ENCODE measurements at places on chromosomes 4 and X. TPM values are rescaled to one million over a fixed set of nuclear protein-coding genes. Genes with fewer than 3 reads are reported as not detected.

The TMEM131L gene
- total RNA-seq = 7.7 TPM

The TBC1D25 gene
- 11.3 TPM for total RNA-seq

The SPINK2 gene
- total RNA-seq = not detected

The CYBB gene
- 0.46 TPM for total RNA-seq

The TAF7L gene
- 0.35 TPM for total RNA-seq

The RLIM gene
- total RNA-seq = 34.5 TPM

DNA sequence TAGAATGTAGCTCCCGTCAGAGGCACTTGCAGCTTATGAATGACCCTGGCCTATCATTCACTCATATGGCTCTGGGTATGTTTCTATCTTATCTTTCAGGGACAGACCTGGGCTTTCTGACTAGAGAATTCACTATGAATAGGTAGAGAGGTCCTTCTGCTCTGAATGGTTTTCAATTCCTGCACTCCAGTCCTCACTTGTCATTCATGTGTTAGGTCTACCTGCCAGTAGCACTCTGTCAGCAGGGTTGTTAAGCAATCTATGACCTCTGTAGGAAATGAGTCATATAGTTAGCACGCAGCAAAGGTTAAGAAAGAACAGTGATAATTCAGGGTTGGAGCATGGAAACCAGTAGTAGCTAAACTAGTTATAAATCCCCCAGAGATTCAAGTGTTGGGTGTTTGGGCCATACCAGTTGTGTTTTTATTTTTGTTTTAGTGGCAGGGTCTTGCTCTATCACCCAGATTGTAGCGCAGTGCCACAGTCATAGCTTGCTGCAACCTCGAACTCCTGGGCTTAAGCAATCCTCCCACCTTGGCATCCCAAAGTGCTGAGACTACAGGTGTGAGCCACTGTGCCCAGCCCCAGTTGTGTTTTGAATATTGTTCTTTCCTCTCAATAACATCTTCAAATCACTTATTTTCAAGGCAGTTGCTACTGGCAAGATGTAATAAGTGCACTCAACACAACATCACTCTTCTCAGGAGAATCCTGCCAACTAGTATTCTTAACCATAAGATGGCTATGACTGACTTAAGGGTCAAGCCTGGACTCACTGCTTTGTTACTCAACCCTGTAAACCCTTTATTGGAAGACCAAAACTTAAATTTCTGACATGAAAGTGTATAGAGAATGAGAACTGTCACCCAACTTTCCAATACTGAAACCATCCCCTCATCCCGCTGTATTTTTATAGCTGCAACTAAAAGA lies 25.1 kb downstream of the ARL13A start:
- H3K27me3 ChIP-seq = no peaks in the 10 kb centered on the region
- peak; percentile 76 for DNase-seq
- H3K36me3 ChIP-seq = peaks cover 29% of the 10 kb centered on the region
- peaks cover 21% of the 10 kb centered on the region for H3K4me1 ChIP-seq
- H3K27ac ChIP-seq = peak overlapping the region; percentile 58

DNA sequence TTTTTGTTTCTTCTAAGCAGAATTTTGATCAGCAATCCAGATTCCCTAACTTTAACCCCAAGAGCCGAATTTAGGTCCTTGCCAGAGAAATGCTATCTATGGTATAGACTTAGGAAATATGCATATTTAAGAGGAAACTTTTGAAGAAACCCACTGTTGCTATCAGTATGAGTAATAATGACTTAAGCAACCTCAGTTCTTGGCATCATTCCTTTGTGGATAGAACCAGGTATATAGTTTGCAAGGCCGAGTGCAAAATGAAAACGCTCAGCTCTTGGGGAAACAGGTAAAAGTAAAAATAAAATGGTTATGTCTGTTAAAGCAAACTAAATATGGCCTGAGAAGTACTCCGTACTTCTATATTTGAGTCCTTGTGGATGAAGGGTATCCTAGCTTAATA lies 78.1 kb downstream of the ARSF start:
- DNase-seq = peak; percentile 30
- H3K36me3 ChIP-seq = no peaks in the 10 kb centered on the region
- H3K27ac ChIP-seq = no peak overlapping the region

DNA sequence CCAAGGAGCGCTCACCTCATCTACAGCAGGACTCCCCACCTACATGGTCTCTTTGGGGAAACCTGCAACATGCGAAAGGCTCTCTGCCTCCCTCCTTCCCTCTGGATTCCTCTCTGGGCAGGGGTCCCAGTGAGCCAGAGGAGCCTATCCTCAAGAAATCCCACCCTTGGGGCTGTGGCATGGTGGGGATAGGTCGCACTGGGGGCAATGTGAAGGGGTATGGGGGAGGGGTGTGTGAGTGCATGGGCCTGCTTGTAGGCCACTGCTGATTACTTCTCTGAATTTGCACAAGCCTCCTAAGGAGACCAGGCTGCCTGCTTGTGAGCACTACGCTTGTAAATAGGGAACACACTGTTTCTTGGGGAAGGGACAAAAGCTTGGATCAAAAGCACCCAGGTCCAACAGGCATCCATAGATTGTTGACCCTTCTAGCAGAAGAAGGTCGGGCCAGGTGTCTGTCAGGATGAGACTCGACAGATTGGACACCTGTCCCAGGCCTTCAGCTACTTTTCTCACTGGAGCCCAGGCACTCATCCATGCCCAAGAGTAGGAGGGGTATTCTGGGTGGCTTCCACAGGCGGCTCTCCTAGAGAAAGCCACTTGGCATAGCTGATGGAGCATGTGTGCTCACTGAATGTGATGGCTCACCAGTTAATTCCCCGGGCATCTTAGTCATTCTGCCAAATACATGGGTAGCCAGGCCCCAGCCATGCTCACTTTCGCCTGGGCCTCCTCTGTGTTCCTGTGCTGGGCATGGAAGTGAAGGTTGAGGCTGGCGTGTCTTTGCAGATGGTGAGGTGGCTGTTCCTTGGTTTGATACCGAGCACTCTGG lies 75.0 kb downstream of the NBDY start:
- H3K4me3 ChIP-seq = no peak overlapping the region
- no peaks in the 10 kb centered on the region for H3K36me3 ChIP-seq
- DNase-seq = no peak
- no peak overlapping the region for H3K27ac ChIP-seq
- no peaks in the 10 kb centered on the region for H3K4me1 ChIP-seq
- no peaks in the 10 kb centered on the region for H3K27me3 ChIP-seq

DNA sequence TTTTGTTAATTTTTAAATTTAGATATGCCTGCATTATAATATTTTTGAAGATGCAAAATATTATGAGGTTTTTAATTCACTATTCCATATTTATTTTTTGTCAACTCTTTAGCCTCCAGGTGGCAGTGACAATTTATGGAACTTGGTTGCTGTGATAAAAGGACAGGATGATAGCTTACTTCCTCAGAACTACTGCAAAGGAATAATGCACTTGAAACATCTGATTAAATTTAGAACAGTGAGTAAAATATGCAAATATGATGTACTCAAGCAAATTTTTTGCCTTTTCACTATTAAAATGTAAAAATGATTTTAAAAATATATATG lies 45.1 kb downstream of the SPATA4 start:
- DNase-seq = peak; percentile 47
- H3K4me3 ChIP-seq = no peak overlapping the region
- no peak overlapping the region for H3K27ac ChIP-seq
- H3K36me3 ChIP-seq = no peaks in the 10 kb centered on the region

- H3K4me3 ChIP-seq = no peak overlapping the region
- H3K36me3 ChIP-seq = peaks cover 4% of the 10 kb centered on the region
- H3K27me3 ChIP-seq = no peaks in the 10 kb centered on the region
- no peak overlapping the region for H3K27ac ChIP-seq
Measured at GRCh38 chr4:2859514-2859913, 15.9 kb downstream of the ADD1 start.

DNA sequence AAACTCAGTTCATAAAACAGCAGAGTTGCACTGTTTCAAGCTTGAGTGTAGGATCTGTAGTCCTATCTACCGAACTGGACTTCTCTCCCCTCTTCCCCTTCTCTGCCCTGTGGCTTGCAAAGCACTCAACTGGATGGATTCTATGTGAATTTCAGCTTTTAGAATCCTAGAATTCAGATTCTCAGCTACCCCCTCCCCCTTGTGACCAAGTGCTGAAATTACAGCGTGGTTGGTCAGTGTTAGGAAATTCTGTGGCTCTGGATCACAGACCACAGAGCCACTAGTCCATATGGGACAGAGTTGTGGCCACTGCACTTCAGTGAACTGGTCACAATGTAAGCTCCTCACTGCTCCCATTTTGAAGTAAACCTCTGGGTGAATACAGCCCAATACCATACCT lies 64.6 kb upstream of the TRPC5 start:
- no peak overlapping the region for H3K4me3 ChIP-seq
- H3K36me3 ChIP-seq = no peaks in the 10 kb centered on the region
- H3K4me1 ChIP-seq = no peaks in the 10 kb centered on the region

- DNase-seq = no peak
- H3K36me3 ChIP-seq = no peaks in the 10 kb centered on the region
- no peak overlapping the region for H3K4me3 ChIP-seq
- H3K27me3 ChIP-seq = no peaks in the 10 kb centered on the region
Measured at GRCh38 chr4:4662230-4662629, 120.4 kb upstream of the STX18 start.

- H3K27me3 ChIP-seq = no peaks in the 10 kb centered on the region
- DNase-seq = no peak
- peaks cover 24% of the 10 kb centered on the region for H3K4me1 ChIP-seq
- no peak overlapping the region for H3K4me3 ChIP-seq
- no peak overlapping the region for H3K27ac ChIP-seq
Measured at GRCh38 chr4:153514688-153515426, 48.7 kb downstream of the TMEM131L start.

- H3K36me3 ChIP-seq = no peaks in the 10 kb centered on the region
- H3K4me1 ChIP-seq = no peaks in the 10 kb centered on the region
- no peaks in the 10 kb centered on the region for H3K27me3 ChIP-seq
Measured at GRCh38 chr4:40831146-40831907, 81.6 kb downstream of the NSUN7 start.

GRCh38 chr4:92305148-92305877 lies 1.5 kb downstream of the GRID2 start:
- H3K4me3 ChIP-seq = peak overlapping the region; percentile 80
- no peak overlapping the region for H3K27ac ChIP-seq
- no peaks in the 10 kb centered on the region for H3K36me3 ChIP-seq
- DNase-seq = peak; percentile 63
- H3K4me1 ChIP-seq = peaks cover 11% of the 10 kb centered on the region

- no peak for DNase-seq
- H3K4me1 ChIP-seq = no peaks in the 10 kb centered on the region
- H3K27ac ChIP-seq = no peak overlapping the region
- no peak overlapping the region for H3K4me3 ChIP-seq
Measured at GRCh38 chrX:88977835-88978234, 230.8 kb downstream of the CPXCR1 start.

DNA sequence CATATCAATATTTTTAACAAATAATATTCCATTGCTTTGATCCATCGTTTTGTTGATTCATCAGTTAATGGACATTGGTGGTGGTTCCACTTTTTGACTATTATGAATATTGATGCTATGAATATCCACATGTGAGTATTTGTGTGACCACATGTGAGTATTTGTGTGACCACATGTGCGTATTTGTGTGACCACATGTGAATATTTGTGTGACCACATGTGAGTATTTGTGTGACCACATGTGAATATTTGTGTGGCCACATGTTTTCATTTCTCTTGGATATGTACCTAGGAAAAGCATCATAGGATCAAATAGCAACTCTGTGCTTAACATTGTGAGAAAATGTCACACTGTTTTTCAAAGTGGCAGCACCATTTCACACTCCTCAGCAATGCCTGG lies 433.6 kb upstream of the FRG1 start:
- H3K36me3 ChIP-seq = no peaks in the 10 kb centered on the region
- H3K27ac ChIP-seq = no peak overlapping the region
- no peak overlapping the region for H3K4me3 ChIP-seq
- H3K4me1 ChIP-seq = no peaks in the 10 kb centered on the region
- no peak for DNase-seq

- H3K4me1 ChIP-seq = no peaks in the 10 kb centered on the region
- H3K27me3 ChIP-seq = no peaks in the 10 kb centered on the region
- no peak overlapping the region for H3K27ac ChIP-seq
- 0 out of 2 replicates have a peak, but pooled peaks cover 3% of the 10 kb centered on the region for H3K36me3 ChIP-seq
Measured at GRCh38 chrX:130085551-130086446, 24.5 kb downstream of the ELF4 start.

GRCh38 chr4:6881908-6882307 lies 27.7 kb upstream of the TBC1D14 start:
- DNase-seq = no peak
- H3K27me3 ChIP-seq = no peaks in the 10 kb centered on the region
- H3K36me3 ChIP-seq = no peaks in the 10 kb centered on the region
- H3K4me1 ChIP-seq = no peaks in the 10 kb centered on the region
- no peak overlapping the region for H3K27ac ChIP-seq

GRCh38 chr4:107246761-107247160 lies 210.6 kb upstream of the DKK2 start:
- no peak for DNase-seq
- H3K36me3 ChIP-seq = no peaks in the 10 kb centered on the region
- H3K27me3 ChIP-seq = peaks cover 10% of the 10 kb centered on the region
- H3K27ac ChIP-seq = no peak overlapping the region
- no peak overlapping the region for H3K4me3 ChIP-seq

- no peak overlapping the region for H3K4me3 ChIP-seq
- no peaks in the 10 kb centered on the region for H3K27me3 ChIP-seq
- peak overlapping the region; percentile 40 for H3K27ac ChIP-seq
- H3K36me3 ChIP-seq = no peaks in the 10 kb centered on the region
Measured at GRCh38 chr4:141802333-141802732, 165.9 kb downstream of the IL15 start.

GRCh38 chr4:125277790-125278189 lies 37.0 kb upstream of the FAT4 start:
- H3K27ac ChIP-seq = no peak overlapping the region
- H3K27me3 ChIP-seq = no peaks in the 10 kb centered on the region
- no peak overlapping the region for H3K4me3 ChIP-seq
- no peaks in the 10 kb centered on the region for H3K36me3 ChIP-seq

- H3K4me3 ChIP-seq = no peak overlapping the region
- no peaks in the 10 kb centered on the region for H3K27me3 ChIP-seq
- no peak overlapping the region for H3K27ac ChIP-seq
Measured at GRCh38 chr4:189436207-189436606, 504.5 kb upstream of the FRG1 start.

DNA sequence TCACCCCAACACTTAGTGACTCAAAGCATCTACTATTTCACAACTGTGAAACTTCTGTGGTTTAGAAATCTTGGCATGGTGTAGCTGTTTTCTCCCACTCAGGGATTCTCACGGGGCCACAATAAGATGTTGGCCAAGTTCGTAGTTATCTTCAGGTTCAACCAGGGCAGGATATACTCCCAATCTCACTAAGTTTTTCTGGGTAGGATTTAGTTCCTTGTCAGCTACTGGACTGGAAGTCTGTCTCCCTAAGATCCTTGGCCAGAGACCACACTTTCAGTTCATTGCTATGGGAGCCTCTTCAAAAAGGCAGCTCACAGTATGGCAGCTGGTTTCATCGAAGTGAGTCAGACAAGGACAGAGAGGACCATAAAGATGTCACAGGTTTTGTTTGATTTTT lies 111.7 kb upstream of the PDHA2 start:
- 0 out of 2 replicates have a peak, but pooled peaks cover 6% of the 10 kb centered on the region for H3K4me1 ChIP-seq
- H3K27ac ChIP-seq = 0 out of 2 replicates have a peak overlapping the region, but pooled peaks have one; percentile 10
- H3K4me3 ChIP-seq = no peak overlapping the region
- H3K27me3 ChIP-seq = no peaks in the 10 kb centered on the region

- H3K4me1 ChIP-seq = peaks cover 16% of the 10 kb centered on the region
- no peaks in the 10 kb centered on the region for H3K27me3 ChIP-seq
- no peaks in the 10 kb centered on the region for H3K36me3 ChIP-seq
- DNase-seq = no peak
- no peak overlapping the region for H3K4me3 ChIP-seq
- H3K27ac ChIP-seq = no peak overlapping the region
Measured at GRCh38 chr4:128459547-128459946, 171.9 kb upstream of the PGRMC2 start.

All from PC-3 (cell line).